ENCODE measurements at places on chromosomes 3 and 15.

GRCh38 chr3:110267304-110267845 is 804.2 kb upstream of the NECTIN3 start:
- no peak for DNase-seq

DNA sequence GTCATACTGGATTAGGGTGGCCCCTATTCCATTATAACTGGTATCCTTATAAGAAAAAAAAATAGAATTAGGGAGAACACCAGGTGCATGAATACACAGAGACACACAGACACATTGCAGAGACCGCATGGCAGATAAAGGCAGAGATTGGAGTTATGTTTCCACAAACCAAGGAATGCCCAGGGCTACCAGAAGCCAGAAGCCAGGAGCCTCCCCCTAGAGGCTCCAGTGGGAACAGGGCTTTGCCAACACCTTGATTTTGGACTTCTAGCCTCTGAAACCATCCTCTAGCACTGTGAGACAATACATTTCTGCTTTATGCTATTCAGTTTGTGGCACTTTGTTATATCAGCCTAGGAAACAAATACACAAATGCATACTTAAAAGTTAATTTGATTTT is 10.4 kb downstream of the GOLM2 start:
- no peak for DNase-seq

DNA sequence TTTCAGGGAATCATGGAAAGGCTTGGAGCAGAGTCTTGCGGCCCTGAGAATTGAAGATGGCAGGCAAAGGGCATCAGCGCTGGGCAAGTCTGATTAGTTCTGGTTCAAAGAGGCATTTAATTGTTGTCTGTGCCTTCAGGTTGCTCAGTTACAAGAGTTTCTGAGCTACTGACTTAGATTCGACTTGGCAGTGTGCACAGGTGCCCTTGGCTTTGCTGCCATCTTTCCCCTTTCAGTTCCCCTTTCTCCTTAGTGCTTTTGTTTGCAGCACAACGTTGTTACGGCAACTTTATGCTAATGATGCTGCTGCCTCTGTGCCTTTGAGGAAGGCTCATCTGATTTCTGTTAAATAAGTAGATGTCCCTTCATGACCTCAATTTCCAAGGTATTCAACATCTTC is 12.5 kb downstream of the P2RY14 start:
- DNase-seq = no peak

GRCh38 chr15:57457726-57458125 is 81.4 kb downstream of the CGNL1 start:
- DNase-seq = no peak

GRCh38 chr3:33159981-33160380 is 46.2 kb downstream of the CRTAP start:
- DNase-seq = no peak

DNA sequence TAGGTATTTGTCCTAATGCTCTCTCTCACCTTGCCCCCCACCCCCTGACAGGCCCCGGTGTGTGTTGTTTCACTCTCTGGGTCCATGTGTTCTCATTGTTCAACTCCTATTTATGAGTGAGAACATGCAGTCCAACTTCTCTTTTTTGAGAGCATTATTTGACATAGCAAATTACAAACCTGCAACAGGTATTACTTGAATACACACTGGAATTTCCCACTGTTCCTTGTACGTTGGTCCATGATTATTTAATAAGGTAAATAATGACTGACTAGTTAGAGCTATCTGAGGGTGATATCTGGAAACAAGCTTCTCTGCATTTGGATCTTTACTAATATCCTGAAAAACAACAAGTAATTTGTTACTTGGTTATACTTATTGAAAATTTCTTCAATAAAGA is 24.1 kb downstream of the ICE2 start:
- no peak for DNase-seq

All from stimulated activated CD4-positive, alpha-beta T cell treated with anti-CD3 and anti-CD28 coated beads, Interleukin-15, amount 100 ng/mL, for 24 hours (primary cell).